Fibroblast of skin of abdomen (primary cell): ENCODE measurements at places on chromosomes 2 and 18.

DNA sequence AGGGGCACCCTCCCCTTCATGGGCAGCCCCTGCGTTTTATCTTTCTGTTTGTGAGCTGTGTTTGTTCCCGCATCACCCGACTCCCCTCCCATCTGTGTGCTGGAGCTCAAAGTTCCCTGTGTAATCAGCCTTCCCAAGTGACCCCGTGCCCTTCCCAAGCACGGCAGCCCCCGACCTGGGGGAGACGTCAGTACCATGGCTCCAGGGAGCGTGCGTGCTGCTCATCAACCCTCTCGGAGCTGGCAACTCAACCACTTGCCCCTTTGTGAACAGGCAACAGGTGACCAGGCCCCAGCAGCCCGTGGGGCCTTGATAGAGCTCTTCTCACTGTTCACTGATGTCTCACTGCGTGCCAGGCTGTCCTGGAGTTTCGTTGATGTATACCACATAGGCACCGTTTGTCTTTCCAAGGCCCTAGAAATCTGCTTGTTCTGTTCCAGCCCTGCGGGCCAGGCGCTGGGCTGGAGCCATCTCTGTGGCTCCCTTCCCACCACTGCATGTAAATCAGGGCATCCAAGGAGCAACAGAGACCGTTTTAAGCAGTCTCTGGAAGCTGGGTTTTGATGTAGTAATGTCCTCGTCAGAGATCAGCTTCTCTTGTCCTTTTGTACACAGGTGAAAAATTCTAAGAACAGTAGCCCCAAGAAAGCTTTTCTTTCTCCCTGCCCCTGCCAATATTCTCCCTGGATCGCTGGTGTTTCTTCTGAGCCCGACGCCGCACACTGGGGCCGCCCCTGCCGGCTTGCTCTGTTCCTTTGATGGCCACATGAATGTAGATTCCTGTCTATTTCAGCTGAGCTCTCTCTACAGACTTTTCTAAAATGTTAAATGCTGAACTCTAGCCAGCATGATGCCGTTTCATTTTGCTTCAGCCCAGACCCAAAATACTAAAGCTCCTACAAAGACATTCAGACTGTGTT, 107.0 kb upstream of the PTPRM start:
- DNase-seq = peak; percentile 6

- no peak for DNase-seq
Observed at GRCh38 chr2:174328961-174329715, 5.6 kb upstream of the SP9 start.

GRCh38 chr2:113112441-113112840, 15.0 kb upstream of the IL1RN start:
- DNase-seq = no peak

GRCh38 chr2:236823963-236824362, 254.3 kb downstream of the ACKR3 start:
- no peak for DNase-seq

DNA sequence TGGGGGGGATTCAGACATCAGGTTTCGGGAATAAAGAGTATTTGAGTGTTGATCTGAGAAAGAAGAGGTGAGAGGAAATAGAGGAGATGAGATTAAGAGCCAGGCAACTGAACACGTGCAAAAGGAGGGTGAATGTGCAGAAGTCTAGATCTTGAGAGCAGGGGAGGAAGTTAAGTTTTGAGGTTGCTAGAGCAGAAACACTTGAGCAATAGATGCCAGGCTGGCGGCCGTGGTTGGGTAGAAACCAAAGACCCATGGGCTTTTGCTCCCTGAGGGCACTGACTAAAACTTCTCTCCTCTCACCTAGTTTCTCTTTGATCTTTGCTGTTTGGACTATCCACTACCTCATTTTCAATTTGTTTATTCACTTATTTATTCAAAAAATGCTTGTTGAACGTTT, 116.0 kb downstream of the CDC42EP3 start:
- DNase-seq = no peak

DNA sequence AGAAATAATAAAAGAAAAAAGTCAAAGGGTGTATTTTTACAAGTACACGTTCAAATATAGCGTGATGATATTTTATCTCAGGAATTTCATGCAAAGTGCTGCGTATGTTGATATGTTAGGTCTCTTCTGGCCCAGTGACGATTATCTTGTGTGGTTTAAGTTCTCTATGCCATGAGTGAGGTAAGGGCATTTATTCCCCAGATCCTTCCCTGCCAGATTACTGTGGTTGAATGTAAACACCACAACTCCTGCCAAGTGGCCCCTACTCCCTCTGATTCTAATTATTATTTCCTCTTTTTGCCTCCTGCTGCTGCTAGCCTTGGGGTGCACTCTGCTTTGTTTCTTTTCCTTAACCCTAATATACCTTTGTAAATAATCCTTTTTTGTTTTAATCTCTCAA, 12.2 kb downstream of the SCN2A start:
- DNase-seq = no peak

DNA sequence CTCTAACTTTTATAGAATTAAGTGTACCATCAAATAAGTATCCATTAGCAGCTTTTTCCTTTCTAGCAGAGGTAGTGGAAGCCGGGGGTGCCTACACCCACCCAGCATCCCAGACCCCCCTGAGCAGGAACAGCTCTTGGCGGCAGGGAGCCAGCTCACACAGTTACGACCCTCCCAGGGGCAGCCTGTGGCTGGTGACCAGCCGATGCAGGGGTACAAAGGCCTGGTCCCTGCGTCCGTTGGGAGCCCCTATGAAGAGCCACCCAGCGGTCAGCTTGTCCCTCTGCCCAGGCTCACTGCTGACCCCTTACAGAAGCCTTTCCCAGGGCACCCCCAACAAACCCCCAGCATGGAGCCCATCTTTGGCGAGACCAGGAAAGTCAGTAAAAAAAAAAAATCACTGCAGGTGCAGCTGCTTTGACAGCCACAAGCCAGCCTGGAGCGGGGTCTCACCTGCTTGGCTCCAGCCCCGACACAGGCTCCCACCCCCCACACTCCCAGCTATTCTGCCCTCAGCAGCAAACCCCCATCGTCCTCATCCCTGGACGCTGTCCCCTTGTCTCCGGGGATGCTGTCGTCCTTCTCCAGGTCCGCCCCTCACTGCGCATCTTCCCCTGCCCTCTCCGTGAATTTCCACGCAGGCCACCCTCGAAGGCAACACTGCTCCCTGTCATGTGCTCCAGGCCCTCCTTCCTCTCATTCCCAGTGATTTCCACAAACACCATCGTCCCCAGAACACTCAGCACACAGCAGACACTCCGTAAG, 43.1 kb downstream of the GPC1 start:
- DNase-seq = no peak

- no peak for DNase-seq
Observed at GRCh38 chr2:241514553-241514952, 6.2 kb upstream of the STK25 start.

- no peak for DNase-seq
Observed at GRCh38 chr18:77851802-77852201, 602.2 kb downstream of the GALR1 start.

DNA sequence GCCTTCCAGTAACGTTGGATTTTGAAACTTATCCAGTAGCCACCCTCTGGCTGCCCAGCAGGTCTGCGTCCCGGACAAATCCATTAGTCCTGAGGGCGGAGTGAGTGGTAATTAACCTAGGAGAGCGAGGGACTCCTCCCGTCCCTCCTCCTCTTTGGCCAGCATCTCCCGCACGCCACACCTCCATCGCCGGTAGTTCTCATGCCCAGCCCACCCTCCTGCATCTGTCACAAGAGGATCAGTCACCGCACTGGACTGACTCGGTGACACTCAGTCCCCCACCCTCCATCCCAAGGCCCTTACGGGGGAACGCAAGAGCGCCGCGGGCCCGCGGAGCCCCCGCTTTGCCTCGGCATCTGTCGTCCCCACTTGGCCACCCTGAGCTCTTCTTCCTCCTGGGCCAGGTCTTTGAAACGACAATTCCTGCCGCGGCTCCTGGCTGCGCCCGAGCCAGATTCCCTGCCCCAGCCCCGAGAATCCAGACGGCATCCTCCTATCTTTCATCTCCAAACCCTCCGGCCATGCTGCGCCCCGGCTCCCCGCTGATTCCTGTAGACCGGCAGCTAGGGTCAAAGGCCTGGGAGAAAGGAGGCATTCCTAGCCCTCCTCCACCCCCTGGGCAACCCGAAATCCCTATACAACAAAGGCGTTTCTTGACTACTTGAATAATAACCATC, 77.5 kb downstream of the EIF2AK3 start:
- DNase-seq = no peak
